Posterior vena cava (tissue), 2 donors: ENCODE measurements at places on chromosomes 3 and 15. TPM values are rescaled to one million over a fixed set of nuclear protein-coding genes. Genes with fewer than 3 reads are reported as not detected.

The RAD51 gene
- 0.52 TPM for total RNA-seq

The WDR93 gene
- total RNA-seq: not detected

The ZNF774 gene
- 3.5 TPM for total RNA-seq

The GATM gene
- total RNA-seq: 26.7 TPM

The TIPARP gene
- 26.5 TPM for total RNA-seq

The SLC4A7 gene
- 30.9 TPM for total RNA-seq

The APOD gene
- total RNA-seq: 388 TPM

The ARRDC4 gene
- 37.9 TPM for total RNA-seq

The PCOLCE2 gene
- total RNA-seq: 54.5 TPM

The SEMA5B gene
- 0.93 TPM for total RNA-seq

The CTDSPL gene
- 41.3 TPM for total RNA-seq

The CTXN2 gene
- total RNA-seq: not detected
